ENCODE measurements at places on chromosomes 1 and 21. TPM values are rescaled to one million over a fixed set of nuclear protein-coding genes. Genes with fewer than 3 reads are reported as not detected.

CFAP45 gene
- total RNA-seq = 0.39 TPM

C1QA gene
- 139 TPM for total RNA-seq

LHX8 gene
- not detected for total RNA-seq

ZSWIM5 gene
- total RNA-seq = 3.7 TPM

- H3K27ac ChIP-seq = peak overlapping the region; percentile 13
- no peaks in the 10 kb centered on the region for H3K27me3 ChIP-seq
- peak; percentile 59 for DNase-seq
- H3K4me1 ChIP-seq = peaks cover 1% of the 10 kb centered on the region
- H3K36me3 ChIP-seq = no peaks in the 10 kb centered on the region
Observed at GRCh38 chr1:91617285-91617765, 116.7 kb downstream of the CDC7 start.

DNA sequence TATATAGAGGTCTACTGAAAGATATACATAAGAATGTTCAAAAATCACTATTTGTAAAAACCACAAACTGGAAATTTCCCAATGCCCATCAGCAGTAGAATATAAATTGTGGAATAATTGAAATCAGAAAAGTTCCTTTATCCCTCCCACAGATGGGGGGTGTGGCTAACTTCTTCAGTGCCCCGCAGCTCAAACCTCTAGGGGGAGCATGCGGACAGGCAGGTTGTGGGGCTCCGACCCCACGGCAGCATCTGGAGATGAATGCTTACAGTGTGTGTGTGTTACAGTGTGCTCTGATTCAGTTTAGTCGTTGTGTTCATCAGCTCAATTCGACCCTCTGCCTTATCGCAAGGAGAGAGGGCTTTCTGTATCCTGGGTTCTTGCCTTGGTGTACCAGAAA is 262.1 kb upstream of the LRRC7 start:
- H3K27me3 ChIP-seq = no peaks in the 10 kb centered on the region
- no peak overlapping the region for H3K4me3 ChIP-seq
- no peak for DNase-seq
- H3K4me1 ChIP-seq = no peaks in the 10 kb centered on the region

DNA sequence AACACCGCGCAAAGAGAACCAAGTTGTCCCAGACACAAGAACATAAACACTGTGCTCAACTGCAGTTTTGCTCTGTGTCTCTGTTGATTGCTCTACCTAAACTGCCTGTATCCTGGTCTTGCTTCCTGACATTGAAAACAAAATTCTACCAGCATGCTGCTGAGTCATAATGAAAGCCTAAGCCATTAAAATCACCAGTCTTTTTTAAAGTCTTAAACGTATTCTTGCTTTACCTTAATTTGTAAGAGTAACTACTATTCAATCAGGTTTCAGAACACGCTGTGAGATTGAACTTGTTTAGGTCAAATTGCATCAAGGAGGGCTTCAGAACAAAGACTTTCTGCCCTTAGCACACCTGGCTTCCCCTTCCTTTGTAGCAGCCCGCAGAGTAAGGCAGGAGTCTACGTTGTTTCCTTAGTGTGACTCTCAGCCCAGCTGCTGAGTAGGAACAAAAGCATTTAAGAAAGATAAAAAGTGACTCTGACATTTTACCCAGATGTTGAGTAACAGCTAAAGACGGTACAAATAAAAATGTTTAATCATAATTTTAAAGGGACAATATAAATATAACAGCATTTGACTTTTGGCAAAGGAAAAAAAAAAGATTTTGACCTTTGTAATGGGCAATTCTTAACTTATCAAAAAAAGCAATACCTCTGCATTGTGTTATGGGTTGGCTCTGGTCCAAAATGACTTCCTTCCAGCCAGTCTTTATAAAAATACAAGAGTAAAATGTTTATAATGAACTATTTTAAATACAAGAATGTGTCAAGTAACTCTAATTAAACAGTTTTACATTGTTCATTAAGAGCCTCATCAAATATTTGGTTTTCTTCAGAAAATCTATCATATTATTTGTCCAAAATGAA is 186.9 kb upstream of the ADGRL4 start:
- no peak overlapping the region for H3K4me3 ChIP-seq
- no peaks in the 10 kb centered on the region for H3K36me3 ChIP-seq
- no peak overlapping the region for H3K27ac ChIP-seq

DNA sequence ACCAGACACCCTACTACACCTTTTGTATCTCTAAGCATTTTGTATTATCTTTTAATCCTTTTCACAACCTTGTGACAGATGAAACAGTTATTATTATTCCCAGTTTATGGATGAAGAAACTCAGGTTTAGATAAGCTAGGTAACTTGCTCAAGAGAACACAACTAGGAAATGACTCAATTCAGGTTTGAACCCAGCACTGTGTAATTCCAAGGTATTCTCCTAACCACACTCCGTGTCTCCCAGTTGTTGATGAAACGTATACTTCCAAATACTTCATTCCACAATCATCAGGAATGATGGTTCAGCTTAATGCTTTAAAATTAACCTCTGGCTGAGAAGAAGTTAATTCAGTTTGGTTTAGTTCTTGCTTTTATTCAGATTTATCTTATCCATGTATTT is 51.7 kb upstream of the MRPS6 start:
- H3K36me3 ChIP-seq = no peaks in the 10 kb centered on the region
- no peak overlapping the region for H3K4me3 ChIP-seq

DNA sequence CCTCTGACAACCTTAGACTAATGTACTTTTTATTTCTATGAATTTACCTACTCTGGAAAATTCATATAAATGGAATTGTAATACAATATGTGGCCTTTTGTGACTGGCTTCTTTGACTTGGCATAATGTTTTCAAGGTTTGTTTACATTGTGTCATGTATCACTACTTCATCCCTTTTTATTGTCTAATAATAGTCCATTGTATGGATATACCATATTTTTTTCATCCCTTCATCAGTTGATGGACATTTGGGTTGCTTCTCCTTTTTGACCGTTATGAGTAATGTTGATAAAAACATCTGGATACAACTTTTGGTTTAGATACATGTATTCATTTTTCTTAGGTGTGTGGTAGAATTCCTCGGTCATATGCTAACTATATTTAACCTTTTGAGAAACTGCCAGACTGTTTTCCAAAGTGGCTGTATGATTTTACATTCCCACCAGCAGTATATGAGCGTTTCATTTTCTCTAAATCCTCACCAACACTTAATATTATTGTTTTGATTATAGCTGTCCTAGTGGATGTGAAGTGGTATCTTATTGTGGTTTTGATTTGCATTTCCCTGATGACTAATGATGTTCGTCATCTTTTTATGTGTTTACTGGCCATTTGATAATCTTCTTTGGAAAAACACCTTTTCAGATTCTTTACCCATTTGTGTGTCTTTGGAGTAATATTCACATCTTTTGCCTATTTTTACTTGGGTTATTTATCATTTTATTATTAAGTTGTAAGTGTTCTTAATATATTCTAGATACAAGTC is 3.5 kb downstream of the RO60 start:
- H3K4me3 ChIP-seq = no peak overlapping the region
- no peak overlapping the region for H3K27ac ChIP-seq
- DNase-seq = no peak

- no peaks in the 10 kb centered on the region for H3K4me1 ChIP-seq
- no peaks in the 10 kb centered on the region for H3K27me3 ChIP-seq
- peak overlapping the region; percentile 96 for H3K27ac ChIP-seq
- H3K36me3 ChIP-seq = peaks cover 67% of the 10 kb centered on the region
Observed at GRCh38 chr21:26840912-26841311, 4.3 kb downstream of the ADAMTS1 start.

DNA sequence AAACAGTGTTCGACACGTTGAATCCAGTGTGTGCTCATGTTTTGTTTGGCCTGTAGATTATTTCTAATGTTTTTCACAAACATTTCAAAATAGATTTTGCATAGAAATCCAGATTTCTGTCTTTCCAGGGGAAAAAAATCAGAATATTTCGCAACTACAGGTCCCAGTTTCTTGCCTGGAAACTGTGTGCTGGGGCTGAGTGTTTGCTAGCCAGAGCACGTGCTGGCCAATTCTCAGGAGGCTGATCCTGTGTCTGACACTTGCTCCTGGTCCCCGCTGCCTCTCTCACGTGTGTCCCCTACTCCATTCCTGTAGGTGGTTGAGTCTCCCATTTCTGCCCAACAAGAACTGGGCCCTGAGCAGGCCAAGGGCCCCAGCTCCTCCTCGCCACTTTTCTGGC is 2.4 kb downstream of the MAB21L3 start:
- no peak for DNase-seq
- H3K27ac ChIP-seq = no peak overlapping the region
- no peaks in the 10 kb centered on the region for H3K36me3 ChIP-seq

DNA sequence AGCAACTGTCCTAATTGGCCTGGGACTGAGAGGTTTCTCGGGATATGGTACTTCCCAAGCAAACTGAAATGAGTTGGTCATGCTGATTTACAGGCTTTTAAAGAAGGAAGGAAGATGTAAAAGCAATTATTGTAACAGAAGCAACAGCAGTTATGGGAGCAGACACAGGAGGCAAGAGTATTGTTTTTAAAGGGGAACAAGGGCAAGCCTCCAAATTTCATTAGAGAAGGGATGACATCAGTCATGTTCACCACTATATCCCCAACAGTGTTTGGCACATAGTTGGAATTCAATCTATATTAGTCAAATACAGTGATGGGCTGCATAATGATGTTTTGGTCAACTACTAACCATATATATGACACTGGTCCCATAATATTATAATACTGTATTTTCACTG is 46.0 kb upstream of the JUN start:
- H3K36me3 ChIP-seq = no peaks in the 10 kb centered on the region
- no peak for DNase-seq
- H3K27ac ChIP-seq = no peak overlapping the region
- no peak overlapping the region for H3K4me3 ChIP-seq
- H3K4me1 ChIP-seq = no peaks in the 10 kb centered on the region

- DNase-seq = no peak
- no peaks in the 10 kb centered on the region for H3K4me1 ChIP-seq
- no peak overlapping the region for H3K27ac ChIP-seq
- H3K36me3 ChIP-seq = no peaks in the 10 kb centered on the region
- no peak overlapping the region for H3K4me3 ChIP-seq
Observed at GRCh38 chr1:169959686-169960085, 66.0 kb upstream of the SCYL3 start.

GRCh38 chr21:36034211-36034913 is 26.0 kb downstream of the SETD4 start:
- no peaks in the 10 kb centered on the region for H3K27me3 ChIP-seq
- no peak overlapping the region for H3K27ac ChIP-seq
- no peaks in the 10 kb centered on the region for H3K36me3 ChIP-seq
- no peaks in the 10 kb centered on the region for H3K4me1 ChIP-seq

DNA sequence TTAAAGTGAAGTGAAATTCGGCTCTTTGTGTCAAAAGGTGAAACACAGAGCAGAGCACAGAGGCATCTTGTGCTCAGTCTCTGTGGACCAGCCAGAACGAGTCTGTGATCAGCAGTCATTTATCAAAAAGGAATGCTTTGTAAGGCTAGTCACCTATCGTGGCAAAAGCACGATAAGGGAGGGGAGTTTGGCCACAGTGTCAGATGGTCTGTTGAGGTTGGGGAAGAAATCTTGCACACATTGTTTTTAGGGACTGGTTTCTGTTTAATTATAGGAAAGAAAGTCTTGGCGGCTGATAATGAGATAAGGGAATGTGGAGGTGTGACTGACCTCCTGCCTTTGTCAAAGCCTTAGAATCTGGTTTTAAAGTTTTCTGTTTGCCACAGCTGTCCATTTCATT is 58.2 kb upstream of the KIAA1614 start:
- no peak overlapping the region for H3K4me3 ChIP-seq
- H3K36me3 ChIP-seq = peaks cover 4% of the 10 kb centered on the region
- DNase-seq = no peak
- no peak overlapping the region for H3K27ac ChIP-seq

DNA sequence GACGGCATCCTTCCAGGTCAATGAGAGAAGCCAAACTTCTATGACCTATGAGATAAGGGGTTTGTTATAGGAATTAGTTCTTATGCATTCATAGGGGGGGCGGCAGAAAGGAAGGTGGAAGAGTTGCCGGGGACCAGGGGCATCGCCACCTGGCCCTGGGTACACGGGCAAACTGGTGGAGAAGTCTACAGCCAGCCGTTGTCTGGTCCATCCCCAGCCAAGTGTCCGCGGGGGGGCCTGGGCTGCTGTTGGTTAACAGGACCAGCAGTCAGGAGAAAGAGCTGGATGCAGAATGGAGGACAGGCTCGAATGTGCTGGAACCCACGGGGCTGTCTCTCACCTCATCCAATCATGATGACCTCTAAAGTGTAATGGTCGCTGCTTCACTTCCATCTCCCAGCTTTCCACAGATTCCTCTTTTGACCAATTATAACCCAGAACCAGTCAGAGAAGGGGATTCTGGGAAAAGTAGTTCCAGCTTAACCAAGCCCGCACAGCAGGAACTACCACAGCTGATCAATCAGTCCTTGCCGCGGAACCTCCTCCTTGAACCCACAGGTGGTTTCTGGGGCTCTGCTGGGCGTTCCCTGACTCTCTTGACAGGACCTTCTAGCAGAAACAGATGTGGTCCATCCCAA is 17.8 kb downstream of the TMEM51 start:
- no peak overlapping the region for H3K27ac ChIP-seq
- no peak overlapping the region for H3K4me3 ChIP-seq
- H3K36me3 ChIP-seq = no peaks in the 10 kb centered on the region
- DNase-seq = no peak
- no peaks in the 10 kb centered on the region for H3K4me1 ChIP-seq
- H3K27me3 ChIP-seq = no peaks in the 10 kb centered on the region

DNA sequence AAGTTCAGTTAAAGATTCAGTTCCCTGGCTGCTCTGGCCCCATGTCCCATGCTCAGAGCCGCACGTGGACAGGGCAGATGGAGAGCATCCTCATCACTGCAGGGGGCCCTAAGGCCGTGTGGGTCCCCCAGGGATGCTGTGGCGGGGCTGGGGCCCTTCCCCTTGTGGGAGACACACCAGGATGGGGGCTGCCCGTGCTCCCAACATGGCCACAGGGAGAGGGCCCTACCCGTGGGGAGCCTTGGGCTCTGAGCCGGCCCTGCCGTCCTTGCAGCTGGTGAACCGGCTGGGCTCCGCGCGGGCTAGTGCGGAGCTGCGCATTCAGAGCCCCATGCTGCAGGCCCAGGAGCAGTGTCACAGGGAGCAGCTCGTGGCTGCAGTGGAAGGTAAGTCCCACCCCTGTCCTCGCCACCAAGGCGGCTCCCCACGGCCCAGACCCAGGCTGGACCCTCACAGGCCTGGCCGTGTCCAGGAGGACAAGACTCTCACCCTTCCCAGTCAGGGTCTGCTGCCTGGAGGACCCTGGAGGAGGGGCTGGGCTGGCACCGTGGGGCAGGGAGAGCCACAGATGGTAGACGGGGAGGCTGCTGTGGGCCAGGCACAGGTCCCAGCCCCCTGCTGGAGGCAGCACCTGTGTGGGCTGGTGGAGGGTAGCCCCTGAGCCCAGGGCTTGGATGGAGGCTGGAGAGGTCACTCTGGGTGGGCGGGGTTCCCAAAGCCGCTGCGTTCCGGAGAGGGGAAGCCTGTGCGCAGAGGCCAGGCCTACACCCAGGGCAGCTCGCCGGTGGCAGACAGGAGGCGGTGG is 53.8 kb downstream of the TRIM11 start:
- H3K4me1 ChIP-seq = no peaks in the 10 kb centered on the region
- DNase-seq = no peak
- H3K27me3 ChIP-seq = no peaks in the 10 kb centered on the region
- H3K4me3 ChIP-seq = no peak overlapping the region

- no peaks in the 10 kb centered on the region for H3K27me3 ChIP-seq
- DNase-seq = peak; percentile 70
- H3K4me3 ChIP-seq = no peak overlapping the region
- peak overlapping the region; percentile 75 for H3K27ac ChIP-seq
- H3K36me3 ChIP-seq = no peaks in the 10 kb centered on the region
Observed at GRCh38 chr1:23100074-23100748, 68.4 kb downstream of the LUZP1 start.

GRCh38 chr1:44217809-44218410 is 4.6 kb downstream of the DMAP1 start:
- no peak overlapping the region for H3K4me3 ChIP-seq
- DNase-seq = peak; percentile 86
- H3K27me3 ChIP-seq = no peaks in the 10 kb centered on the region
- no peaks in the 10 kb centered on the region for H3K4me1 ChIP-seq
- peaks cover 5% of the 10 kb centered on the region for H3K36me3 ChIP-seq
- no peak overlapping the region for H3K27ac ChIP-seq

Data from tibial nerve (tissue), 4 donors.